ENCODE measurements at places on chromosomes 2 and 18. TPM values are rescaled to one million over a fixed set of nuclear protein-coding genes. Genes with fewer than 3 reads are reported as not detected.

Gene EMX1
- total RNA-seq: not detected

Gene SLC30A3
- 0.34 TPM for total RNA-seq

Gene DCC
- total RNA-seq: not detected

Gene HNMT
- total RNA-seq: 3.5 TPM

Gene BMP10
- total RNA-seq: 0.17 TPM

Gene EHD3
- 1.8 TPM for total RNA-seq

Gene TSPYL6
- not detected for total RNA-seq

Gene GPR75
- total RNA-seq: 0.51 TPM

Gene LAMA3
- total RNA-seq: 1.8 TPM

Gene HJURP
- total RNA-seq: not detected

Gene LCT
- total RNA-seq: 0.02 TPM

Gene WDR35
- total RNA-seq: 3.4 TPM

Gene DSG1
- total RNA-seq: not detected

Gene SSB
- 44.8 TPM for total RNA-seq

Gene CCDC68
- total RNA-seq: 1.9 TPM

Gene ARHGAP28
- total RNA-seq: 6.0 TPM

Gene CAPN14
- total RNA-seq: not detected

Gene MAP3K19
- not detected for total RNA-seq

Gene DUSP19
- total RNA-seq: 2.2 TPM

Gene GRB14
- total RNA-seq: 2.7 TPM

Gene STRN
- 29.1 TPM for total RNA-seq

Gene MATN3
- total RNA-seq: not detected

Gene CRYGC
- total RNA-seq: not detected
